T-helper 2 cell treated with Interferon-gamma antibody and Interleukin-4, amounts not matched to agents 5 μg/mL and 100 μg/mL, for 36 hours (primary cell): ENCODE measurements at places on chromosomes 4 and X.

DNA sequence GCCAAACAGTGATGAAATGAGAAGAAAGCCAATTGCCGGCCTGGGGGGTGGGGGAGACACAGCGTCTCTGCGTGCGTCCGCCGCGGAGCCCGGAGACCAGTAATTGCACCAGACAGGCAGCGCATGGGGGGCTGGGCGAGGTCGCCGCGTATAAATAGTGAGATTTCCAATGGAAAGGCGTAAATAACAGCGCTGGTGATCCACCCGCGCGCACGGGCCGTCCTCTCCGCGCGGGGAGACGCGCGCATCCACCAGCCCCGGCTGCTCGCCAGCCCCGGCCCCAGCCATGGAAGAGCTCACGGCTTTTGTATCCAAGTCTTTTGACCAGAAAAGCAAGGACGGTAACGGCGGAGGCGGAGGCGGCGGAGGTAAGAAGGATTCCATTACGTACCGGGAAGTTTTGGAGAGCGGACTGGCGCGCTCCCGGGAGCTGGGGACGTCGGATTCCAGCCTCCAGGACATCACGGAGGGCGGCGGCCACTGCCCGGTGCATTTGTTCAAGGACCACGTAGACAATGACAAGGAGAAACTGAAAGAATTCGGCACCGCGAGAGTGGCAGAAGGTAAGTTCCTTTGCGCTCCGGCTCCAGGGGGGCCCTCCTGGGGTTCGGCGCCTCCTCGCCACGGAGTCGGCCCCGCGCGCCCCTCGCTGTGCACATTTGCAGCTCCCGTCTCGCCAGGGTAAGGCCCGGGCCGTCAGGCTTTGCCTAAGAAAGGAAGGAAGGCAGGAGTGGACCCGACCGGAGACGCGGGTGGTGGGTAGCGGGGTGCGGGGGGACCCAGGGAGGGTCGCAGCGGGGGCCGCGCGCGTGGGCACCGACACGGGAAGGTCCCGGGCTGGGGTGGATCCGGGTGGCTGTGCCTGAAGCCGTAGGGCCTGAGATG, at the start of gene SHOX:
Gene SHOX, plus strand, starts transcription at position 180 of the 885 bp plus-strand sequence. Its CDS starts 107 bp downstream, at position 287.
- no peak for DNase-seq

DNA sequence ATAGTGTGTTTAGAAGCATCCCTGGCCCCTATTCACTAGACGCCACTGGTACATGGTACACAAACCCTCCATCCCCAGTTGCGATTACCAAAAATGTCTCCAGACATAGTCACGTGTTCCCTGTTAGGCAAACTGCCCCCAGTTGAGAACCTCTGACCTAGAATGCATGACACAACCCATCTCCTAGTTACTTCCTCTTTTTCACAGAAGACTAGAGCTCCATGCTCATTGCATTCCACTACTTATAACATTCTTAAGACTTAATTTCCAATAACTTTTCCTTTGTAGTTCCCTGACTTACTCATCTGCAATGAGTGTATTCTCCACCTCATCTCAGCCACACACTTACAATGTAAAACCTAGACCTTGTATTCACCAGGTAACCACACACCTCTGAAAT, 68.6 kb downstream of the PRSS12 start:
- no peak for DNase-seq

GRCh38 chr4:76305033-76305687, 1.4 kb upstream of the STBD1 start:
- no peak for DNase-seq

GRCh38 chr4:74682567-74683359, 111.6 kb downstream of the BTC start:
- no peak for DNase-seq

- DNase-seq: no peak
These were observed 25.4 kb downstream of the GABRQ start for GRCh38 chrX:152663086-152663485.

GRCh38 chr4:53981066-53981465, 83.3 kb downstream of the CHIC2 start:
- DNase-seq: no peak

GRCh38 chr4:87982036-87982435, 6.5 kb downstream of the SPP1 start:
- DNase-seq: no peak

- no peak for DNase-seq
These were observed 6.5 kb downstream of the TEX13D start for GRCh38 chrX:124338733-124339514.

GRCh38 chr4:128550060-128550459, 259.4 kb upstream of the JADE1 start:
- no peak for DNase-seq
